ENCODE measurements at places on chromosomes 16 and 17. TPM values are rescaled to one million over a fixed set of nuclear protein-coding genes. Genes with fewer than 3 reads are reported as not detected.
A peak's percentile ranks its signal among the peaks of the same experiment; 100 is the strongest.

The CDIPT gene
- 90.3 TPM for total RNA-seq

The RNF222 gene
- not detected for total RNA-seq

The WSCD1 gene
- total RNA-seq: 12.9 TPM

The GSDMA gene
- total RNA-seq: 0.37 TPM

The CLDN9 gene
- total RNA-seq: 0.39 TPM

- DNase-seq: peak; percentile 32
Measured at GRCh38 chr16:20674684-20675487, 22.6 kb downstream of the ACSM1 start.

DNA sequence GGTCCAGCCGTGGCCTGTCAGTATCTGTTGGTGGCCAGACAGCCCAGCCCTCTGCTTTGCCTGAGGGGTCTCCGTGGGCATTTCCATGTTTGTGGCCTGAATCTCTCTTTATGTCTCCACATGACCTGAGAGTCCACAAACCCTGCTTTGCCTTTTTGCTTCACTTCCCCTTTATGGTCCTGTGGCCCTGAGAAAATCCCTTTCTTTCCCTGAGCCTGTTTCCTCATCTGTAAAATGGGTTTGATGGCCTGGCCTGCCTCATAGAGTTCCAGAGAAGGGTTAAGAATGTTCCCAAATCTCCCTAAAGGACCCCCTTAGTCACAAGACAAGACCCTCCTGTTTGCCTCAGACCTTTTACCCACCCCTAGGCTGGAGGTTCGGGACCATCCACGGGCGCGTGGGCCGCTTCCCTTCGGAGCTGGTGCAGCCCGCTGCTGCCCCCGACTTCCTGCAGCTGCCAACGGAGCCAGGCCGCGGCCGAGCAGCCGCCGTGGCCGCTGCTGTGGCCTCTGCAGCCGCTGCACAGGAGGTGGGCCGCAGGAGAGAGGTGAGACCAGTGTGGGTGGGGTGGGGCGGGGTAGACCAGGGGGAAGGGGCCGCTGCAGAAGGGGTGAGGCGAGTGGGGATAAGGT lies 26.2 kb upstream of the ALKBH5 start:
- no peak for DNase-seq

DNA sequence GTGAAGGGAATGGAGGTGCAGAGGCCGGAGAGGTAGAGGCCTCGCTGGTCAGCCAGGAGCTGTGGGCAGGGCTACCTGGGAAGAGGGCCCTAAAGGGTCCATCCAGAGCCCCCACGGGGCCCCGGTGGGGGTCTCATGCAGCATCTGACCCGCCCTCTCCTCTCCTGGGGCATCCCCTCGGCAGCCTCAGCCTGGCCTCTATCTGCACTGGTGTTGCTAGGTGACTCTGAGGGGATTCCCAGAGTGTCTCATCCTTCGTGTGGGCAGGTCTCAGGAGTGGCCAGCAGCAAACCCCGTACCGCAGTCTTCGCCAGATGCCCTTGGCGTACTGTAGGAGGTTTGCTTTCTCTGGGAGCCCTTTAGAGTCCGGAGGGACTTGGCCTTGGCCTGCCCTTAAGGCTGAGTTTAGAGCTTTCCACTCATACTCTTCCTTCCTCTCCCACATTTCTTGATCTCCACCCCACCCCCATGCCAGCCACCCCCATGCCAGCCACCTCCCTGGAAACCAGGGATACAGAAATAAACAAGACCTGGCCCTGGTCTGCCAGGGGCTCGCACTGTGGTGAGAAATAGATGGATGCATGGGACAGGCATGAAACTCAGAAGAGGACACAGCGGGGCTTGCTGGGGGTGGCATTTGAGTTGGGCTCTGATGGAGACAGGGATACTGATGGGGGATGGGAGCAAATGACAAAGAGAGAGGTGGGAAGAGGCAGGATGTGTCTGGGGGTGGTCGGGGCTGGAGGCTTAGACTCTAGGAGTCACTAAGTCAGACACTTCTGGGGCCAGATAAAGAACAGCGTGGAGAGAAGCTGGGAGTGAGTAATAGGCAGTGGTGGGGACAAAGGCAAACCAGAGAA lies 9.9 kb downstream of the SLC5A10 start:
- DNase-seq: peak; percentile 27

Data from testis (tissue), 5 donors.